GF-D8 (cell line): ENCODE measurements at places on chromosomes 5 and 9.

DNA sequence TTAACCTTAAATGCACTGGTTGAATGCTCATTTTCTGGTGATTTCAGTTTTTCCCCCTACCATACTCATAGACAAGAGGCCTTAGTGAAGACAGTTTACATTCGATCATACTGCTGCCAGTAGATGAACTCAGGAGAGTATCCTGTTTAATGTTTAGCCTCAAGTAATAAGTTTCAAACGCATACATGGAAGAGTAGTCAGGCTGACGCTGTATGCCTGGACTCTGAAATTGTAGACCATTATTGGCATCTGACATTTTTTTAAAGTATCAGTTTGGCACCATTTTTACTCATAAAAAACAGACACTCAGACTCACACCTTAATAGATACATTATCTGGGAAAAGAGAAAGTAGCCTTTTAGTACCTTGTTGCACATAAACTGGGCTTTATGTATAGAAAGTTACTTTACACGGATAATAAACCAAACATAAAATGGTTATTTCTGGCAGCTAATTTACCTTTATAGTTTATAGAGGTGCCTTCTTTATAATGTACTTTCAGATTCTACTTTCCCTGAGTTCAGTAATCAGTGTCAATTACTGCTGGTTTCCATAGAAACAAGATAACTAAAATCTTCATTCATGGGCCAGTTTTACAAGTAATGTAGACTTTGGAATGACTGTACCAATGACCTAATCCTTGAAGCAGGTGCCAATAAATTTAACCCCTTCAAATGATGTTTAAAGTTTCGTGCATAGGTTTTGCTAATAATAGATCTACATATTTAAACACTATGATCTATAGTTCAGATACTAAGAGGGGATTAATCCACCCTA is 183.8 kb upstream of the ITGA1 start:
- no peak for DNase-seq

DNA sequence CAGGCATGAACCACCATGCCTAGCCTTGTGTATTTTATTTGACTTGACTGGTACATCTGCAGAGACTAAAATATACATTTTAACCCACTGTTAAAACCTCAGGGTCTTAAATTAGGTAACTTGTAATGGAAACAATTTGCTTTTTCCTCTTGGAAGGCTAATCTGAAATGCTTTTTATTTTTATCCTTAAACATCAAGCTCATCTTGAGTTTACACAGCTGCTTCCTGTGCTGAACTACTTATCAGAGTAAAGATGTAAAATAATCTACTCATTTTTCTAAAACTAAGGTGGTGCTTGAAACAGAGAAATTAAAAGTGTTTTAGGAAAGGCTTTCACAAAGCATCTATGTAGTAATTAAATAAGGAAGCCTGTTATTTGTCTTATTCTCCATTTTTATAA is 144.1 kb downstream of the ENTREP1 start:
- no peak for DNase-seq

GRCh38 chr5:143004361-143005145 is 234.4 kb downstream of the ARHGAP26 start:
- DNase-seq = no peak

- no peak for DNase-seq
Measured at GRCh38 chr5:96387616-96388015, 45.4 kb downstream of the PCSK1 start.

- no peak for DNase-seq
Measured at GRCh38 chr5:52468976-52469375, 318.7 kb upstream of the ITGA1 start.

DNA sequence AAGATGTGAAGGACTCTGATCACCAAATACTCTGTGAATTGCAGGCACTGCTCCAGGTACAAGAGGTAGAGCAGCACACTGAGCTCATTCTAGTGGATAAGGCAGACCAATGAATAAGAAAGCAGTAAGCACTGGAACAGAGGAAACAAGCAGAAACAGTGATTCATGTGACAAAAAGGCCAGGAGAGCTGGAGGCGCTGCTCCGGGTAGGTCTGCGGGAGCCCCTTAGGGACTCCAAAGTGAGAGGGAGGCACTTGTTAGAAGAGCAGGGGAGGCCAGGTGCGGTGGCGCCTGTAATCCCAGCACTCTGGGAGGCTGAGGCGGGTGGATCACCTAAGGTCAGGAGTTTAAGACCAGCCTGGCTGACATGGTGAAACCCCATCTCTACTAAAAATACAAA is 231.6 kb upstream of the NFIL3 start:
- no peak for DNase-seq

DNA sequence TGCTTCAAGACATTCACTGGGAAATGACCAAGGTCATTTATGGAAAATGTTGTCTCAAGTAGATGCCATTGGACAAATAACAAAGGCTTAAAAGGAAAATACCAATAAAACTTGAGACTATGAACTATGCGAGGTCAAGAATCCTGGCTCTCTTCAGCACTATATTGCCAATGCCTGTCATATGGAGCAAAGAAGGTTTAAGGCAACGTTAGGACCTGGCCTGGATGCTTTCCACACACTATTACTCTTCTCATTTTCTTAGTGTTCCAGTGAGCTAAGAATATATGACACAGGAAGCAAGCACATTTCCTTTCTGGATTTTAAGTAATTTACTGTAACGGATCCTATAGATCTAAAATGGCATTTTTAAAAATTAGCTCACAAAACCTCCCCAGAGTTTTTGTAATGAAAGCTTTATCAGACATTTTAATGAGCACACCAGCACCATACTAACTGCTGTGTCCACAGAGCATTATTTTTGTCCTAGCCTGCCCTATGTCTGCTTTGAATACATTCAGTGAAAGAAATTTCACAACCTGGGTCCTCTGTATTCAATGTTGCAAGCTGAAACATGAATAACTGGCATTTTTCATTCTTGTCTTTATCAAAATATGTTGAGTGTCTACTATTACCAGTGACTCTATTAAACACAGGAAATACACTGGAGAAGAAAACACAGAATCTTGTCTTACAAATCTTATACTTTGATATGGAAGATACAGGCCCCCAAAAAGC is 315.6 kb downstream of the CETN3 start:
- DNase-seq = no peak

- no peak for DNase-seq
Measured at GRCh38 chr9:98838868-98839565, 31.5 kb downstream of the GALNT12 start.

GRCh38 chr5:124140060-124140459 is 606.4 kb downstream of the ZNF608 start:
- no peak for DNase-seq

GRCh38 chr9:88782931-88783710 is 208.1 kb upstream of the S1PR3 start:
- DNase-seq = no peak

- no peak for DNase-seq
Measured at GRCh38 chr5:109703829-109704228, 14.1 kb downstream of the MAN2A1 start.

DNA sequence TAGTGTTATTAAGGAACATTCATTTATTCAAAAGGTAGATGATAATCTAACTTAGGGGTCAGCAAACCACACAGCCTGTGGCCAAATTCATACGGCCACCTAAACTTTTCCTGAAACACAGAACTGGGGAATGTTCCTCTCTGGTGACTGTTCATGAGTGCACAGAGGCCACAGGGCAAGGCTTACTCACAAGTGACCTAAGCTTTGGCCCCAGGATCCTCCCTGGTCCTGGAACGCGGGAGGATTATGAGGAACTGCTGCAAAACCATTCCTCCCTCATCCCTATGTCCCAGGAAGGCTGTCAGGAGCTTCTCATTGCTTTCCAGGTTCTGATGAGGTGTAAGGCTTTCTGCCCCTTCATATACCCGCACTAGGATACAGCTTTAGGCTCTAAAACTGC is 397.6 kb downstream of the SEMA5A start:
- no peak for DNase-seq

DNA sequence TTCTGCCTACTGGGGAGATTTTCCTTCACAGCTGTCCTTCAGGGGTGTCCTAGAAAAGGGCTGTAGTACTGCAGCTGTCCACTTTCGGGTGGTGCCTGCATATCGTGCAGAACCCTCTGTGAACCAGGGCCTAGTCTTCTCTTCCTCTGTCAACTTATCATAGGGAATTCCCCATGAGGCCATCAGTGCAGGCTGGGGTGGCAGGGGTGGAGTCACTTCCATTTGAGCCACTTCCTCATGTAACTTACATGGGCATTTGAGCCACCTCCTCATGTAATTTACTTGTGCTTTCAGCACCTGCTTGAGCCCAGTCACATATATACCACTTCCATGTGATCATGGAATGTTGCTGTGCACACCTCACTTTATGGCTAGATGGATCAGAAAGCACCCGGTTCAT is 742.0 kb upstream of the RGMB start:
- DNase-seq = no peak

- no peak for DNase-seq
Measured at GRCh38 chr5:3301306-3301705, 294.3 kb upstream of the IRX1 start.
